Activated T-cell treated with anti-CD3 and anti-CD28 coated beads, Interleukin-2, amount 50 U/mL, for 72 hours (primary cell): ENCODE measurements at places on chromosomes 7 and 10. TPM values are rescaled to one million over a fixed set of nuclear protein-coding genes. Genes with fewer than 3 reads are reported as not detected.

The BMPER gene
- total RNA-seq = not detected

The SPDYE3 gene
- total RNA-seq = not detected

The TAC1 gene
- 3.2 TPM for total RNA-seq

The BAG3 gene
- 16.4 TPM for total RNA-seq

The CCDC7 gene
- 15.7 TPM for total RNA-seq

The LAMB1 gene
- total RNA-seq = 0.10 TPM

The SDK1 gene
- total RNA-seq = 6.3 TPM

The UCMA gene
- total RNA-seq = not detected

The PRXL2A gene
- total RNA-seq = 11.0 TPM

The TFR2 gene
- total RNA-seq = 4.7 TPM

The FAM237B gene
- total RNA-seq = not detected

The MYPN gene
- not detected for total RNA-seq

The SPDYE9 gene
- total RNA-seq = not detected

The SFTPD gene
- total RNA-seq = not detected

The NOD1 gene
- total RNA-seq = 17.8 TPM

The CCDC3 gene
- 1.5 TPM for total RNA-seq

The LLCFC1 gene
- total RNA-seq = not detected

The TECTB gene
- not detected for total RNA-seq

The SPDYE16 gene
- total RNA-seq = 0.58 TPM

The PAX4 gene
- total RNA-seq = not detected

The SAMD9 gene
- total RNA-seq = 14.6 TPM

The IL2RA gene
- 1,110 TPM for total RNA-seq

The CDNF gene
- 2.9 TPM for total RNA-seq

The PRF1 gene
- total RNA-seq = 44.5 TPM

The PTPRE gene
- total RNA-seq = 31.3 TPM

The AKR1D1 gene
- total RNA-seq = not detected

The MSMB gene
- not detected for total RNA-seq

The TNRC18 gene
- 69.0 TPM for total RNA-seq

The DENND2A gene
- total RNA-seq = not detected

The IFIT1B gene
- total RNA-seq = not detected

The HNRNPH3 gene
- 150 TPM for total RNA-seq

The GRID2IP gene
- 0.28 TPM for total RNA-seq

The NXPH1 gene
- total RNA-seq = not detected

The RASSF4 gene
- 2.8 TPM for total RNA-seq

The PRTFDC1 gene
- 0.46 TPM for total RNA-seq

The BMS1 gene
- total RNA-seq = 14.5 TPM

The TEX36 gene
- total RNA-seq = not detected

The MBL2 gene
- total RNA-seq = not detected

The SYT15 gene
- total RNA-seq = 1.6 TPM

The NAT16 gene
- not detected for total RNA-seq

The RASA4 gene
- 79.2 TPM for total RNA-seq

The OIT3 gene
- not detected for total RNA-seq

The RARRES2 gene
- not detected for total RNA-seq

The PDZD7 gene
- total RNA-seq = 0.44 TPM

The TMEM248 gene
- total RNA-seq = 71.4 TPM

The RELN gene
- total RNA-seq = not detected

The ACTL6B gene
- not detected for total RNA-seq
